ENCODE measurements at places on chromosomes 2 and 18. TPM values are rescaled to one million over a fixed set of nuclear protein-coding genes. Genes with fewer than 3 reads are reported as not detected.

Gene TOGARAM2
- 21.1 TPM for total RNA-seq

Gene MEIS1
- 98.4 TPM for total RNA-seq

Gene IL1RL1
- total RNA-seq, result 2.2 TPM

Gene TNFRSF11A
- 1.5 TPM for total RNA-seq
